ENCODE measurements at places on chromosomes 16 and 17. TPM values are rescaled to one million over a fixed set of nuclear protein-coding genes. Genes with fewer than 3 reads are reported as not detected.

The DNASE1 gene
- total RNA-seq: 18.4 TPM

DNA sequence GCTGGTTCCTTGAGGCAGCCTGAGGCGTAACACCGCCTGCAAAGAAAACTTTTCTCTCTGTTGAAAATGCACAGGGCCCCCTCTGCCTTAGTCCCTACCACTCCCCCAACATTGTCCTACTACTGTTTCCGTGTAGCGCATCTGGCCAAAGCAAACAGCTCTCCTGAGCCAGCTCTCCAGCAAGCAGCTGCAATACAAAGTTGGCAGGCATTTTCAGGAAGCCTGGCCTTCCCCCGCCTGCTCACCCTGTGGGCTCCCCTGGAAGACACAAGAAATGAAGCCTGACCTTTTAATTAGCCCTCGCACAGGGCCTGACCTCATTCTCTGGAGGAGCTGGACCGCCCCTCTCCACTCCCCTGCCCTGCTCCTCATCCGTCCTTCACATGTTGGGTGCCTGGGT, 66.7 kb downstream of the SOX9 start:
- DNase-seq: no peak

- DNase-seq: no peak
Observed at GRCh38 chr16:66271074-66272060, 95.1 kb upstream of the CDH5 start.

DNA sequence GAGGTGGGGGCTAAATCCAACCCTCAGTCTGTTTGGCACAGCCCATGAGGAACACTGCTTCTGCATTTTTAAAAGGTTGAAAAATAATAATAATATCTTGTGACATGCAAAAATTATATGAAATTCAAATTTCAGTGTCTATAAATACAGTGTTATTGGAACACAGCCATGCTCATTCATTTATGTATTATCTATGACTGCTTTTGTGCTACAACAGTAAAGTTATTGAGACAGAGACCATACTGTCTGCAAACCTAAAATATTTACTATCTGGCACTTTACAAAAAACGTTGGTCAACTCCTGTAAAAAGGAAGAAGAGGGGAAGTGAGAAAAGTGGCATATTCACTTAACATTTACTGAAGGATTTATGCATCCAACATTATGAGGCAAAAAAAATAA, 3.1 kb downstream of the ABCA5 start:
- DNase-seq: no peak
